ENCODE measurements at places on chromosomes 16 and 17. TPM values are rescaled to one million over a fixed set of nuclear protein-coding genes. Genes with fewer than 3 reads are reported as not detected.

GABARAP gene
- total RNA-seq, result 394 TPM

PERCC1 gene
- total RNA-seq, result not detected

CCL14 gene
- total RNA-seq, result 8.8 TPM

TBX2 gene
- 8.2 TPM for total RNA-seq

ORC6 gene
- 1.4 TPM for total RNA-seq

PRAC2 gene
- total RNA-seq, result not detected

Measured in left ventricle myocardium inferior (tissue), 1 donor.